ENCODE measurements at places on chromosomes 13 and 19.
A peak's percentile ranks its signal among the peaks of the same experiment; 100 is the strongest.

- no peak for DNase-seq
Observed at GRCh38 chr19:54850930-54851329, 687 bp downstream of the KIR3DL2 start.

GRCh38 chr13:23876265-23876664 lies 12.9 kb downstream of the MIPEP start:
- DNase-seq = no peak

DNA sequence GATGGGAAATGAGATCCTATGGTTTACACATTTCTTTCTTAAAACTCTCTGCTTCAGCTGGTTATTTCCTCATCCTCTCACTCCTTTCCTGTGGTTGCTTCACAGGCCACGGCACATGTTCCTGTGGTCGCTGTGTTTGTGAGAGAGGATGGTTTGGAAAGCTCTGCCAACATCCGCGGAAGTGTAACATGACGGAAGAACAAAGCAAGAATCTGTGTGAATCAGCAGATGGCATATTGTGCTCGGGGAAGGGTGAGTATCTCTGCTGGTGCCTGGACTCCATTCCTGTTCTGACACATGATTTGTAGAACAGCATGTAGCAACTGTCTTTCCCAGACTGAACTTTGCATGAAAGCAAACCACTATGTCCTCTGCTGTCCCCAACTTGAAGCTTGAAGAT lies 254.2 kb downstream of the ITGBL1 start:
- no peak for DNase-seq

DNA sequence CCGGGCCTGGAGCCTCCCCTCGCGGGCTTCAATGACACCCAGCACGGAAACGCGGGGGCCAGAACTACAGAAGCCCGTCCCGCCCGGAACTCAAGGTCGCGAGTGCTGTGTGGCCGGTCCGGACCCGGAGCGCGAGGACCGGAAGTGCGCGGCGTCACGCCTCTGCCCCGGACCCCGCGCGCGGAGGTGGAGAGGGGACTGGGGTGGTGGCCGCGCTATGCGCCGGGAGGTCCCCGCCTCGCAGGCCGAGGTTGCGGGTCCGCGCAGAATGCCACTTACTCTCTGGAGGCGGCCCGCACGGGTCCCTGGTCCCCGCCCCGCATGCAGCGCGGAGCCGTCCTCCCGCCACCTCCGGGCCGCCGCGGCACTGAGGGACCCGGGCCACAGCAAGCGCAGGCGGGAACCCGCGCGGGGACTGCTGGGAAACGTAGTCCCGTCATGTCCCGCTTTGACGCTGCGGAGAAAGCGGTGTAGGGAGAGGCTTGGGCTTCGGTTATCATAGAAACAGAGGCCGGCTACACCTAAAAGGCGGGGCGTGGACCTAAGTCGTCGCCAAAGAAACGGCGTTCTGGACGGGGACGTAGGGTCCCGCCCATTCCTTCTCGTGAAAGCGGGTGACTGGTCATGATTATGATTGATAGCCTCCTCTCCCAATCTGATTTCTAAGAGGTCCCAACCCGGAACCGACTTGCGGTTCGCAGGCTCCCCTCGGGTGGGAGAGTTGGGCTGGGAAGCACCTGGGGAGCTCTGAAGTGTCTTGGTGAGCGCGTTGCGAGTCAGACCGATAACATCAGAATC lies at the start of gene ZNF837:
ZNF837 (minus strand) TSS at position 369 of the 798 bp plus-strand sequence. CDS start 11,698 bp downstream, outside the sequence.
- peak; percentile 100 for DNase-seq

- no peak for DNase-seq
Observed at GRCh38 chr13:65677906-65678305, 1552.2 kb downstream of the PCDH9 start.

DNA sequence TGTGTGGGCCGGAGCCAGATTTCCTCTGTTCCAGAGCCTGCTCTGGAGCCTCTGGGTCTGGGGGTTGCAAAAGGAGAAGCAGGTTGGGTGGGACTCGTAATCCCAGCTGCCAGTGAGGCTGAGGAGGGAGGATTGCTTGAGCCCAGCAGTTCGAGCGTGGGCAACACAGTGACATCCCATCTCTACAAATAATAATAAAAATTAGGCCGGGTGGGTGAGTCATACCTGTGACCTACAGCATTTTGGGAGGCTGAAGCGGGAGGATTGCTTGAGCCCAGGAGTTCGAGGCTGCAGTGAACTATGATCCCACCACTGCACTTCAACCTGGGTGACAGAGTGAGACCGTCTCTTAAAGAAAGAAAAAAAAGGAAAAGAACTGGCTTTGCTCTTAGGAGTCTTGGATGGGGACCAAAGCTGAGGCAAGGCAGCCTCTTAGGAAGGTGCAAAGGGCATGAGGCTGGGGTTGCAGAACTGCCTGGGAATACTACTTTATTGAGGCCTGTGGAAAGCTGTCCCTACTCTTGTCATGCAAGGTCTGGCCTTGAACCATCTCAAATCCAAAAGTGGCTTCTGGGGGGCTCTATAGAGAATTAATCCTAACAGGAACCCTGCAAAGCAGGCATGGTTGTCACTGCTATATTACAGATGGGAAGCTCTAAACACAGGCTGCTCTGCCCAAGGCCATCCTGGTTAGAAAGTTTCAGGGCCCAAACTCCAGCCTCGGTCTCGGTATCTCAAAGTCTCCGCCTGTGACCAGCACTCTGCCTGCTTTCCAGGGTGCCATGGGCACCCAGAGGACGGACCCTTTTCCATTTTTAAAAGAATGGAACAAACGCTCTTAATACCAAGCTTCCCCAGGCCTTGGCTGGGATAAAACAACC lies 880 bp upstream of the C19orf12 start:
- DNase-seq = no peak

GRCh38 chr13:36356058-36356457 lies 9.9 kb upstream of the SPART start:
- no peak for DNase-seq

GRCh38 chr13:91347996-91348905 lies 764 bp downstream of the MIR17HG start:
- DNase-seq = peak; percentile 88

DNA sequence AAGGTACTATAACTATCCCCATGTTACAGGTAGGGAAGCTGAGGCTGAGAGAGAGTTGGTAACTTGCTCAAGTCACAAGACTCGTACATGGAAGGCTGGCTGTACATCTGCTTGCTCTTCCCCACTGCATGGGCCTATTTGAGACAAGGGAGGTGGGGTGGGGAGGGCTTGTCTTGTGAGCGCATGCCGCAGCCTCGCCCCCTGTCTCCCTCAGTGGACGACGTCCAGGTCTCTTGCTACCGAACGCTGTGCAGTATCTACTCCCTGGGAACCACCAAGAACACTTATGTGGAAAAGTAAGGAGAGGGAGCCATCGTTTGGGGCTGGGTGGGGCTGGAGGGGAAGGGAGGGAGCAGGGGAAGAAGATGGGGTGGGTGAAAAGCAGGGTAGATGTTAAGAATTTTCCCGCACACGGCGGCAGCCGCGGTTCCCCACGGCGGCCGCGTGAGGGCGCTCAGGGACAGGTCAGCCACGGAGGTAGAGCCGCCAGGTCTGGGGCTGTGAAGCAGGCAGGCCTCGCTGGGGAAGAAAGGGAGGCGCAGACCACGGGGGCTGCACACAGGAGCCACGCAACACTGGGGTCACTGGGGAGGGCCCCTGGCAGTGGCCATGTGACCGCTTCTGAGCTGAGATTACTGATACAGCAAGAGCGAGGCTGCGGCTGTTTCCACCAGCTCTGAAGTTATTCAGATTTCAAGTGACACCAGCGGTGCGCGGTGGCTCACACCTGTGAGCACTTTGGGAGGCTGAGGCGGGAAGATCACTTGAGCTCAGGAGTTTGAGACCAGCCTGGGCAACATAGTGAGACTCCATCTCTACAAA lies 81.5 kb downstream of the RYR1 start:
- peak; percentile 43 for DNase-seq

GRCh38 chr13:88085036-88085435 lies 413.9 kb downstream of the SLITRK5 start:
- no peak for DNase-seq

DNA sequence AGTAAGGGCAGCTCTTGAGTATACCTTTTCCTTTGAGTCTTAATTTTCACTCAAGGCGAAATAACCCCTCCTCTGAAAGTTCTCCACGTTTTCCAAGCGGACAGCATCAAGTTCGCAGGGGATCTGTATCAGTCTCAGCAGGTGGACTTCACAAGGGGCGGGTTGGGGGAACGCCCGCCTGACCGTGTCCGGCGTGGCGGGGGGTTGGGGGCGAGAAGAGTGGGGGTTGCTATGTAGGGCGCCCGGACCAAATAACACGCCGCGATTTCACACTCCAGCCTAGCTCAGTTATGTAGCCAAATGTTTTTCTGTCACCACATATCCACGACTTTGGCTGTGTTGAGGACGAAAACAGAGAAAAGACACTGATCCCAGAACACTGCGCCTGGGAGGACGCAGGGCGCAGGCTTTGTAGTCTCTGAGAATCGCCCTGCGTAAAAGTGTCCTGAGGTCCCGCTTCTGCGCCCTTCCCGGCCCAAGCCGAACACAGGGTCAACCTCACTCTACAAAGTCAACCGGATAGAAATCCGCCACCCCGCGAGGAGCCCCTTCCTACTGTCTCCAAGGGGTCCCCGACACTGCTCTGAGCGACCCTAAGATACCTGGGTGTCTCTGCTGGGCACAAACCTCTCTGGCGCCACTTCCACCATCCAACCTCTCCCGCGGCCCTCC lies 524 bp downstream of the RUBCNL start:
- DNase-seq = no peak

DNA sequence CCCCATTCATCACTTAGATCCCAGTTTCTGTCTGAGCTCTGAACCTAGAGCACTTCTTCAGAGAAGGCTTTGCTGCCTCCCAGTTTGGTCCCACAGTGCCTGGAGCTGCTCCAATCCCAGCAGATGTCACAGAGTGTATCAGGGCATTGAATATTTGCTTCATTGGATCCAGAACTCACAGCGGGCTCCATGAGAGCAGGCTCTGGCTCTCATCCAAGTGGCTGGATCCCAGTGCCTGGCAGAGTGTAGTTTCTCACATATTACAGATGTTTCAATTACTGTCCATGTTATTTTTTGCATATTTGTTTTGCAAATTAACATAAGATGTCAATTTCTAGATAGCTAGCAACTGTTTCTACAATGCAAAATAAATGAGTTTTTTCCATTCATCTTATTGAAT lies 50.6 kb downstream of the MYO16 start:
- DNase-seq = no peak

GRCh38 chr19:8881512-8881911 lies 49.3 kb downstream of the MBD3L1 start:
- DNase-seq = no peak

GRCh38 chr13:101868585-101869469 lies 416.4 kb downstream of the ITGBL1 start:
- peak; percentile 79 for DNase-seq

- no peak for DNase-seq
Observed at GRCh38 chr13:102344410-102344809, 57.4 kb downstream of the FGF14 start.

GRCh38 chr13:31042481-31043165 lies 110.2 kb downstream of the TEX26 start:
- DNase-seq = no peak

GRCh38 chr13:113205428-113205931 lies 3.0 kb downstream of the PCID2 start:
- no peak for DNase-seq

DNA sequence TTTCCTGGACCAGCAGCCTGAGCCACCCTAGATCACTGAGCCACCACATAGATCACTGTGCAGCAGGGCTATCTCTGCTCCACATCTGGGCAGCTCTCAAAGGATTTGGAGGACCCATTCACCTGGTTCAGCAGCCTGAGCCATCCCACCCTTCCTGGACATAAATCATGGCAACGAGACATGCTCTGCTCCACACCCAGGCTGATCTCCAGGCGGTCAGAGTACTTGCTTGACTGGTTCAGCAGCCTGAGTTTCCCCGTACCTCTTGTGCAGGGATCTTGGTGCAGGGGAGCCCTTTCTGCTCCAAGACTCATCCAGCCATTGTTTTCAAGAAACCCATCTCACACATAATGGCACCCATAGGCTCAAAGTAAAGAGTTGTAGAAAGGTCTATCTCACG lies 195.3 kb downstream of the LIG4 start:
- DNase-seq = no peak
